ENCODE measurements at places on chromosomes 2 and 18.

- DNase-seq: no peak
These were observed 35.9 kb downstream of the ADI1 start for GRCh38 chr2:3483227-3483985.

GRCh38 chr2:6960659-6961058, 43.4 kb downstream of the RNF144A start:
- no peak for DNase-seq

GRCh38 chr18:63779386-63779785, 4.2 kb downstream of the SERPINB7 start:
- no peak for DNase-seq

- DNase-seq: no peak
These were observed 85.4 kb downstream of the STPG4 start for GRCh38 chr2:47069628-47070154.

- no peak for DNase-seq
These were observed 49.4 kb upstream of the CWC22 start for GRCh38 chr2:180056367-180057118.

- no peak for DNase-seq
These were observed 47.8 kb downstream of the MEX3C start for GRCh38 chr18:51149670-51150069.

DNA sequence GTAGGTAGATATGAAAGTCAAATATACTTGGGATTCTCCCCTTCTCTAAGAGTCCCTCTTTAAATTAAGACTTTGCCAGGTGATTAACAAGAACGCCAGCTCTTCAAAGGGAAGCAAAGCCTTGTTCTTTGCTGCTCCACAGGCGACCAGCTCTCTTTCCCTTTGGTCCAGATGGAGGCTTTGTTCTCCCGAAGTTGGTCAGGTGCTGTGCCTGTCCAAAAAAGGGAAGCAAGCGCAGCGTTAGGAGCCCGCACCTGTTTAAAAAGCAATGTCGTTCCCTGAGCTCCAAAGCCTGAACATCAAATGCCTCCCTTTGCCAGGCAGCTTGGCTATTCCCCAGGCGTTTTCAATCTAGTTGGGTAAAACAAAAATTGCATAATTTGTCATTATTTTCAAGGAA, 1913.1 kb upstream of the PIK3C3 start:
- DNase-seq: no peak

- no peak for DNase-seq
These were observed 634.0 kb downstream of the LRP1B start for GRCh38 chr2:141496810-141497209.

- no peak for DNase-seq
These were observed 256.7 kb upstream of the FN1 start for GRCh38 chr2:215692387-215693079.

DNA sequence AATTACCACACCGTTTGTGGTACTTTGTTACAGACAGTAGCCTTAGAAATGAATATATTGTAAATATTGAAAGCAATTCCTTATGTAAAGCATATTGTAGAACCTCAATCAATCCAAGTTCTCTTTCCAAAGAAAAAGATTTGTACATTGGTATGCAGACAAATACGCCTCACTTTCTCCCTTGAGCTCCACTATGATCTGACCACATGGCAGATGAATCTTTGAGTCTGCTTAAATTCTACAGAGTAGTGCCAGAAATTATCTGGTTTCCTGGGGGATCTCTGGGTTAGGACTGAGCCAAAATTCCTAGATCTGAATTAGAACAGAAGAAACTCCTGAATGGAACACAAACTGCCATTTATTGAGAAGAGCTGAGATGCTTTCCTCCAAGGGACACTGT, 99.0 kb downstream of the CPO start:
- no peak for DNase-seq

DNA sequence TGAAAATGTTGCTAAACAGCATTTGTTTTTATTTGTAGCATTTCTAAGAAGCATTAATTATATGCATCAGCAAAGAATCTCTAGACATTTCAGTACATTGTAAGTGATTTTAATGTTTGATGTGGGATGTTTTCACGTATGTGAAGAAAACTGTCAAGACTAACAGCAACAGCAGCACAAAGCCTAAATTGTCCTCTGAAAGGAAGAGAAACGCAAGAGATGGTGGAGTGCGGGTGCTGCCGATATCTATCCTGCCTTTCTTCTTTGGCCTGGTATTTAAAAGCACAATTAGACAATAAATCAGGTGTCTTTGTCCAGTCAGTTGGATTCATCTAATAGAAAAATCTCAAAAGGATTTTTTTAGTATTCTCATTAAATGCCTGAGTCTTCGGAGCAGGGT, 3.1 kb downstream of the TWIST2 start:
- DNase-seq: no peak

DNA sequence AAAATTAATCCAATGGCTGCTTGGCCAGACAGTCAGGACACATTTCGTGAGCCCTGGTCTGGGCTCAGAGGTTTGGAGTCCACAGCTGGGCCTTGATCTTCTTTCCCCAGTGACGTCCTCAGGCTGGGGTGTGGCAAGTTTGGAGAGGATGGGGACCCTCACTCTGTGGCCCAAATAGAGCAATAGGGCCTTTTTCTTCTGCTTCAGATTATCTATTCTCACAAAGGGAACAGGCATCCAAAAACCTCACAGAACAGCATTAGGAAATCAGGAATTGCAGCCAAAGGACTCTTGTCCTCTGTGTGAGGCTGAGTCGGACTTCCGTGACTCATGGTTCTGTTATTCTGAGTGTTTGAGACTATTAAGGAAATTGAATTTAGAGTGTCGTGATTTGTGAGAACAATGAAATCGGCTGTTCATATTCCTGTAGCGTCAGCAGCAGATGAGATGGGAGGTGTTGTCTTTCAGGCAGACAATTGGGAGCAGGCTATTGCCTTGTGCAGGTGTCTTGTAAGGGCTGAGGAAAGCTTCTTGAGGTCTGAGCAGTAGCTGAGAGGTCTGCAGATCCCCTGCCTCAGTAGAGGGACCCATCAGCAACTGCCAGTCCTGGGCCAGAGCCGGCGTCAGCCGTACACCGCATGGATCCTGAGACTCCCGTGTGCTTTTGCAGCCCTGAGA, 113.8 kb downstream of the SH3RF3 start:
- DNase-seq: no peak

DNA sequence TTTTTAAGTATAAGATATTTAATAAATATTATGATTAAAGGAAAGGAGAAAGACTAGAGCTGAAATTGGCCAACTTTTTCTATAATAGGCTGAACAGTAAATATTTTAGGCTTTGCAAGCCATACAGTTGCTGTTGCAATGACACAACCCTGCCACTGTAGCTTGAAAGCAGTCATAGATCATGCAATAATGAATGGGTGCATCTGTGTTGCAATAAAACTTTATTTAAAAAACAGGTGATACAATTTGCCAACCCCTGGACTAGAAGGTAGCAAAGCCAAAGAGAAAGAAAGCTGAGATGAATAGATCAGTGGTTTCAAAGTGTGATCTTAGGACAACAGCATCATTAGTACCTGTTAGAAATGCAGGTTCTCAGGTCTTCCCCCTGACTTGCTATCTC, 219.1 kb downstream of the SETBP1 start:
- DNase-seq: no peak

- DNase-seq: no peak
These were observed 23.2 kb upstream of the STPG4 start for GRCh38 chr2:47178341-47178740.

DNA sequence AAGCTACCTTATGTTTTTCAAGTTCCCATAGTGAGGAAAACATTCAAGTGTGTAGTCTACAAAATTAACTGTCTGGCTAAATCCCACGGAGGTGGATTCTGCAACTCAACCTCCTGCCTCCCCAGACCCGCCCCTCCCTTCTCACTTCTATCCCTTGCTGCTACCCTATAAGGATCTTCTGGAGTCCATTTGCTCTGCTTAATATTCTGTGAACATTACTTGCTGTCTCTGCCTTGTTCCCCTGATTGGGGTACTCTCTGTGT, 163.2 kb downstream of the KCNE4 start:
- no peak for DNase-seq
